Right forelimb (tissue), 1 donor: ENCODE measurements at places on chromosomes 13 and 19.

- peak; percentile 55 for DNase-seq
Observed at GRCh38 chr19:45716359-45717130, 14.2 kb downstream of the FBXO46 start.

GRCh38 chr13:51364404-51365008 is 25.0 kb downstream of the SERPINE3 start:
- no peak for DNase-seq

DNA sequence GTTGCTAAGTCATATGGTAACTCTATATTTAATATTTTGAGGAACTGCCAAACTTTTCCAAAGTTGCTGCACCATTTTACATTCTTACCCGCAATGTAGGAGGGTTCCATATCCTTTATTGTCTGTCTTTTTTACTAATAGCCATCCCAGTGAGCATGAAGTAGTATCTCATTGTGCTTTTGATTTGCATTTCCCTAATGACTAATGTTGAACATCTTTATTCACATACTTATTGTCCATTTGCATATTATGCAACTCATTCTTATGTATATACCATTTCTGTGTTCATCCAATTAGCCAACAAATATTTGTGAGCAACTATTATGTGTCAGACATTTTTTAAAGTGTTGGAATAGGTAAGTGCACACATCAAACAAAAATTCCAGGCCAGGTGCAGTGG is 20.4 kb upstream of the ATP8A2 start:
- no peak for DNase-seq

DNA sequence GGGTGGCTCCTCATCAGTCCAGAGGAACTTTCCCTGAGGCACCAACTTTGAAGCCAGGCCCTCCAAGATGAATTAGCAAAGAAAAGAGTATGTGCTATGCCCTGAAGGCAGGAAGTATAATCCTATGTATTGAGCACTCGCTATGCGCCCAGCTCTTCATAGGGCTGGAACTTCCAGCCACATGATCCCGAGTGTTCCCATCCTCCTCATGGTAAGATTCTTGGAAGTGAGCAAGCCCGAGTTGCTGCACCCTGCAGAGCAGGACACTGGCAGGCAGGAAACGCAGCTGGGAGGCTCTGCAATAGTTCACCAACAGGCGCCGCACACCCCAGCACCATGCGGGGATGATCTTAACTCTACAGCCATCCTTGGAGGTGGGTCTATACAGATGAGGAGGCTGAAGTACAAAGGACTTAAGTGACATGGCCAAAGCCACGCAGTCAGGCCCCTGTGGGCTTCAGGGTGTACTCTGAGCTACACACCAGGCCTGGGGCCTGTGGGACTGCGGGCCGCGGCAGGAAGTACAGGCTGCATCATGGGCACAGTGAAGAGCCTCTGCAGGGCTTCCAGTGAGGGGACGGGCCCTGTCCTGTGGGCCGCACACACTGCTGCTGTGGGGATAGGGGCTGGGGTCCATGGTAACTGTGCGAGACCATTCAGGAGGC is 25.1 kb downstream of the C19orf47 start:
- no peak for DNase-seq

DNA sequence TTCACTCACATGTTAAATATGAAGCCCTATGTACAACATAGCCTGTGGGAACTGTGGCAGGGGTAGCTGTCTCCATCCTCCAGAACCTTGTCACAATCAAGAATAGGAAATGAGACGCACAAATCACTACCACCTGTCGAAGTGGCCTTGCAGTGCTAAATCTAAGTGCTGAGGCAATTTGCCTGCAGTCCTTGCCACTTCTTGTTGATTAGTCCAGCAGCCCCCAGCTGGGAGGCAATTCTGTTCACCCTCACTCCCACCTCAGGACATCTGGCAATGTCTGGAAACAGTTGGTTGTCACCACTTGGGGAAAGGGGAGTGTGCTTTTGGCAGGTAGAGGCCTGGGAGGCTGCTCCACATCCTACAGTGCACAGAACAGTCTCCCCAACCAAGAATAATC is 10.7 kb downstream of the RFX2 start:
- no peak for DNase-seq

DNA sequence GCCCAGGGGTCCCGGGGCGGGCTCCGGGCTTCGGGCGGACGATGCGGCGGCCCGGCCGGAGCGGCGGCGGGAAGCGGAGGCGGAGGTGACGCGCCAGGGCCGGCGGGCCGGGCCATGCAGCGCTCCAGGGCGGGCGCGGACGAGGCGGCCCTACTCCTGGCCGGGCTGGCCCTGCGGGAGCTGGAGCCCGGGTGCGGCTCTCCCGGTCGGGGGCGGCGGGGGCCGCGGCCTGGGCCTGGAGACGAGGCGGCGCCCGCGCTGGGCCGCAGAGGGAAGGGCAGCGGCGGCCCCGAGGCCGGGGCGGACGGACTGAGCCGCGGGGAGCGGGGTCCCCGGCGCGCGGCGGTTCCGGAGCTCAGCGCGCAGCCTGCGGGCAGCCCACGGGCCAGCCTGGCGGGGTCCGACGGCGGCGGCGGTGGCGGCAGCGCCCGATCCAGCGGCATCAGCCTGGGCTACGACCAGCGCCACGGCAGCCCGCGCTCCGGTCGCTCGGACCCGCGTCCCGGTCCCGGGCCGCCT is 362 bp downstream of the WTIP start:
- DNase-seq: no peak

DNA sequence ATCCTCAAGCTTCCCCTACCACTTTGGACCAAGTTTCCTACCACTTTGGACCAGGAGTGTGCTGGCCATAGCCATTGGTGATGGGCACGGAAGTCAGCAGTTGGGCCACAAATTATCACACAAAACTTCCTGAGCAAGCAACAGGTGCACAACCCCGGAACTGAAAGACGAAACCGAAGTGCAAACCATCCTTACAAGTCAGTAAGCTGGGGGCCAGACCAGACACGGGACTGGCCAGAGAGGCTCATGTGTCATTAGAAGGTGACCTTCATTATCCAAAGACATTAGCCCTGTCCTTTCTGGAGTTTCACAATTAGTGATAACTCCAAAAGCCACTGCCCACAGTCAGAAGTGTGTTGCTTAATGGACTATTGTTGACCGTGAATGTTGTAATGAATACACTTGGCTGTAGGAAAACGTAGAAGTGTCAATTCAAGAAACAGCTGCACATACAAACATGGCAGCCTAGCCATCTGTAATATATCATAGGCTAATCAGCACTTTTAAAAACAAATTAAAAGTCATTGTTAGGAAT is 244.1 kb upstream of the IRS2 start:
- DNase-seq: no peak

- no peak for DNase-seq
Observed at GRCh38 chr13:92602560-92602959, 624.0 kb upstream of the GPC6 start.

- no peak for DNase-seq
Observed at GRCh38 chr13:23385931-23386330, 47.6 kb downstream of the SACS start.

DNA sequence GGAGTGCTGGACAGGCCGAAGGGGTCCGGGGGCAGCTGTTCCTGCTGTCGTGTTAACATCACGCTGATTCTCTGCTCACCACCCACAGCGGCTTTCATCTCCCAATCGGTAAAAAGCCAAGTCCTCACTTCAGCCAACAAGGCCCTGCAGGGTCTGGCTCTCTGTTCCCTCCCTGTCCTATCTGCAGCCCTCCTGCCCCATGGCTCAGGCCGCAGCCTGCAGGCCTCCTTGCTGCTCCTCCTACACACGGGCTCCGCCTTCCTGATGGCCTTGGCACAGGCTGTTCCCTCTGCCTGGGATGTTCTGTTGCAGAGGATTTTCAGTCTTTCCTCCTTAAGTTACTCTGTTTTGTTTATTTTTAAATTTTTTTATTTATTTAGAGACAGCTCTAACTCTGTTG is 22.2 kb downstream of the FUZ start:
- no peak for DNase-seq

DNA sequence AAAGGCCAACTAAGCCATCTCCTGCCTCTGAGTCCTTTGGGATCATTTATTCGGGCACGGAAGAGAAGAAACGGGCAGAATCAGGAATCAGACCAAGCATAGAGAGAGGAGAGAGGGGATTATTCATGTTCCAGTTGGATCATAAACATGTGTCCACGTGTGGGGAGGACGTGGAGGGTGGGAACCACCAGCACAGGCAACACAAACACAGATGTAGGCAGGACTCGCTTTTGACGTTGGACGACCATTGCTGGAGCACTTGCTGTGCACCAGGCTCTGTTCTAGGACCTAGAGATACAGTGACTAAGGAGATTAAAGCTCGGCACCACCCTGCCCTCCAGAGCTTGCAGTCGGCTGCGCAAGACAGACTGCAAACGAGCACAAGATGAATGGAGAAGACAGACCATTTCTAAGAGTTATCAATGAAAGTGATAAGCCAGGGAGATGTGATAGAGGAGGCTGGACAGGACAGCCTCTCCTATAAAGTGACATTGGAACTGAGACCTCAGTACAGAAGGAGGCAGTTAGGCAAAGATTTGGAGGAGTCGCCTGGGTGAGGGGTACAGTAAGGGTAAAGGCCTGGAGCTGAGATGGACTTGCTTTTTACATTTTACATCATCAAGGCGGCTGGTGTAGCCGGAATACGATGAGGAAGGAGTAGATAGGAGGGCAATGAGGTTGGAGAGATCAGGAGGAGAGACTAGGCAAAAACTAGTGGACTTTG is 716 bp downstream of the SH2D3A start:
- DNase-seq: no peak

DNA sequence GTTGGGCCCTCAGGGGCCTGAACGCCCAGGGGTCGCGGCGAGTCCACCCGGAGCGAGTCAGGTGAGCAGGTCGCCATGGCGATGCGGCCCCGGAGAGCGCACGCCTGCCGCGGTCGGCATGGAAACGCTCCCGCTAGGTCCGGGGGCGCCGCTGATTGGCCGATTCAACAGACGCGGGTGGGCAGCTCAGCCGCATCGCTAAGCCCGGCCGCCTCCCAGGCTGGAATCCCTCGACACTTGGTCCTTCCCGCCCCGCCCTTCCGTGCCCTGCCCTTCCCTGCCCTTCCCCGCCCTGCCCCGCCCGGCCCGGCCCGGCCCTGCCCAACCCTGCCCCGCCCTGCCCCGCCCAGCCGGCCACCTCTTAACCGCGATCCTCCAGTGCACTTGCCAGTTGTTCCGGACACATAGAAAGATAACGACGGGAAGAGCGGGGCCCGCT is at the start of gene CCNA1:
Gene CCNA1, plus strand, starts transcription at position 390 of the 439 bp plus-strand sequence. CDS start 562 bp downstream, outside the sequence.
- DNase-seq: peak; percentile 63

- DNase-seq: no peak
Observed at GRCh38 chr19:46715620-46715974, 1.3 kb downstream of the PRKD2 start.
